Fibroblast of mammary gland (primary cell): ENCODE measurements at places on chromosomes 4 and X.

DNA sequence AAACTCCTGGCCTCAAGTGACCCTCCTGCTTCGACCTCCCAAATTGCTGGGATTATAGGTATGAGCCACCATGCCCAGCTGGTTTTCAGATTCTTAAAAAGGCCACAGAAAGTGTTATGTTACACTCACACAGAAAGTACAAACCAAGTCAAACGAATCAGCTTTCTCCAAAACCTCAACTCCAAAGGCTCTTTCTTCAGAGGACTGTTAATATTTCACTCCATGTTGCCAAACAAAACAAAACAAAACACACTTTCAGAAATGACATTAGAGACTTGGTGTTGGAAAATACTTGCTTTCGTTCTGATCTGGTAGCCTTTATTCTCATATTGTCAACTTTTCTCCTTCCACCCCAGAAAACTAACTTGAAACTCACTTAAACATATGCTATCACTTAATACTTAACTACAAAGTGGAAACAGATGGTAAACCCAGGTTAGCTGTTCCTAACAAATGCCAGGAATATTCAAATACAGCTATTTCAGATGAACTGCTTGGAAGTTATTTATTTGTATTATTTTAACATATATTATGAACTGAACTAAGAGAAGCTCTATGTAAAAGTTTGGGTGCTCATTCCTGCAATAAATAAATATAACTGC, 34.7 kb downstream of the RLIM start:
- DNase-seq, result peak; percentile 51

DNA sequence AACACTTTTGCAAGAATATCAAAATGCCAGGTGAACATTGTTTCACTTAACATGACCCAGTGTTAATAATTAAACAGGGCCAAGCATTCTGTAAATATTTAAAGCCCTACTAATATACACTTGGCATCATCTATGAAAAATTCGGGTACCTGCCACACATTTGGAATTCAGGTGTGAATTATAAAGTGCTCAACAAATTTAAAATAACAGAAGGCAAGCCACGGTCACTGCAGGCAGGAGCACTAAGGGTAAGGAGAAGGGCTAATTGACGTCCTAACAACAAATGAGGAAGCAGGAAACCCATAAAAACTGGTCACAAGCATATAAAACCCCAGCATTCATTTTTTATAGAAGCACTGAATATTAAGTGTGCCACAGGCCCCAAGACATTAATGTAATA, 43.8 kb upstream of the CPEB2 start:
- no peak for DNase-seq

GRCh38 chrX:129716507-129716906, 22.3 kb upstream of the XPNPEP2 start:
- no peak for DNase-seq

DNA sequence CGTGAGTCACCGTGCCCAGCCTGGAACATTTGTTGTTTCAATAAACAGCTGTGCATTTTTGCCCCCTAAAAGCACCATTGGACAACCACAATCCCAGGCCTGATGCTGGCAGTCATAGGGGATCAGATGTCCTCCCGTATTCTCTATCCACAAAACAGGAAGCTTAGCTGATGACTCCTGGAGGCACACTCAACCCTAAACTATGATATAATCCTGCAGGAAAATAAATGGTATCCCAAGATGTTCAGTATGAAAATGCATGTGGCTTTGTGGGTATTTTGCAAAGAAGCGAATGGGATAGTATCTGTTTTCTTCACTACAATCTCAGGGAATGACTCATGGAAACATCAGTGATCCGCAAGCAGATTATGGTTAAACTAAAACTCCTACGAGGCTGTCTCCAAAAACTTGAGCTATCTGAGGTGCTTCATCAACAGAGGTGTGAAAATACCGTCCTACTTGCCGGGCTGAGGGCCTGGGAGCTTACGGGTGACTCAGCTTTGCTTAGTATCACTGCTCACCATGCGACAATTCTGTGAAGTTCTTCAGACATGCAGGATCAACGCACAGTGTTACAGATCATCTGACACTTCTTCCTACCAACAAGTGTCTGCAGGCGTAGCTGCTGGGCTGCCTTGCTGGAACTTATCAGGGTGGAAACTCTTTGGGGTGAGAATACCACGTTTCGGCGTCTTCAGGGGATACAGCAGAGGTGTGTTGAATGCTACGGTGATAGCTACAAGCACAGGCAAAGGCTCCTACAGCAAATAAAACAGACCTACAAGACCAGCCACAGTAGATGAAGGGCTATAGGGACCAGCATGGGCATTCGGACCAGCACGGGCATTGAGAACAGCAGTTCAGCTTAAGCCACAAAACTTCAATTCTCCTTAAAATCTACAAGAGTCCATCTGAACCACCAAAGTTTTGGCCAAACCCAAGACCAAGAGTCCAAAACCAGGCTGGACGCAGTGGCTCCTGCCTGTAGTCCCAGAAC, 148.5 kb downstream of the DHRSX start:
- DNase-seq, result peak; percentile 98

DNA sequence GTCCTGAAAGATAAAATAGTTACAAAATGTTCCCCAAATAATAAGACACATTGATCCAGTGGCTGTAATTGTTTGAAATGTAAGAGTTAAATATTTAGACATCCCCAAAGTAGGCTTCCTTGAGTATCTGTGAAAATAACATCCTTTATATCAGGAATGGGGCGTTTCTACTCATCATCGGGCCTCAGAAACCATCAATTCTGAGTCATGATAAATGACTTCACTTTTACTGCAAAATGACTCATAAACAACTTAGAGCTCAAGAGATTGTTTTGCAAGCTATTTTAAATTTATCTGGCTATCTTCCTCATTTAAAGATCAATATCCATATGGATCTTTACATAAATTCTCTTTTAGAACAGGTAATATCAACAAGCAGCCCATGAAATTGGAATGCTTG, 369.4 kb upstream of the CNKSR2 start:
- DNase-seq, result peak; percentile 51

DNA sequence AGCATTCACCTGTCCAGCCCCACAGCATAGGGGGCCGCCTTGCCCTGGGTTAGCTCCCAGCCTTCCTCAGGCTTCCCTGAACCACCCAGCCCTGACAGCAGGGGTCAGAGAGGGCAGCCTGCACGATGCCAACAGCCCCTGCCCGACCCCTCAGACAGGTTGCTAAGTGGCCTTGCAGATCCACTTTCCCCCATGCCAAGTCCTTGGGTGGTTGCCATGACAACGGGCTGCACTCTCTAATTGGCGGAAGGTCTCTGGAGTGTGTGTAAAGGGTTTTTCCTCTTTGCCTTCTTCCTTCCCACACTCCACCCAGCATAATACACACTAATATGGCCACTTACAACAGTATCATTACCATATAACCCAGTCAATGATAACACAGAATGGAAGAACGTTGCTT, 99.6 kb upstream of the AFAP1 start:
- DNase-seq, result no peak

- DNase-seq, result no peak
Observed at GRCh38 chr4:7512428-7512827, 77.7 kb upstream of the PSAPL1 start.

DNA sequence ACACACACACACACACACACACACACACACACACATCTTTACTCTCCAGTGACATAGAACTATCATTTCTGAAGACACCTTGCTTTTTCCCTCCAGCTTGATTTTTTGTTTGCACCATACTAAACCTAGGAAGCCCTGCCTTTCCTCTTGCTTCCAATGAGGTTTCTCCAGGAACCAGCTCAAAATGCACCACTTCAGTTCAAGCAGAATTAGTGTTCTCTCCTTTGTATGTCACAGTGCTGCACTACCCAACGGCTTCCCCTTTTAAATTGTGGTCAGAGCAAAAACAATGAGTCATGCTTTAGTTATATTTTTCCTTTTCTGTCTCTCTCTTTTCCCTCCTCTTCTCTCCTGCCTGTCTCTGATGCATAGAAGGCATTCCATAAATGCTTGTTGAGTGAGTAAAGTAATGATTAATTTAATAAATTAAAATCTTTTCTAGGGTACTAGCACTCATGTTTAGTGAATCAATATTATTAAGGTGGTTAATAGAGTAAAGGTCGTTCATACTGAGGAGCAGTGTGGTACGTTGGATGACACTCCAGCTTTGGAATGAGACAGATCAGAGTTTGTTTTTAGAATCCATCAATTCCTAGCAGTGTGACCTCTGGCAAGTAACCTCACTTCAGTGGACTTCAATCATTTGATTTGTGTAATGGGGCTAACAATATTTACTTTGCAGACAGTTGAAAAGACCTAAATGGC, 5.9 kb downstream of the RTL3 start:
- DNase-seq, result peak; percentile 84

DNA sequence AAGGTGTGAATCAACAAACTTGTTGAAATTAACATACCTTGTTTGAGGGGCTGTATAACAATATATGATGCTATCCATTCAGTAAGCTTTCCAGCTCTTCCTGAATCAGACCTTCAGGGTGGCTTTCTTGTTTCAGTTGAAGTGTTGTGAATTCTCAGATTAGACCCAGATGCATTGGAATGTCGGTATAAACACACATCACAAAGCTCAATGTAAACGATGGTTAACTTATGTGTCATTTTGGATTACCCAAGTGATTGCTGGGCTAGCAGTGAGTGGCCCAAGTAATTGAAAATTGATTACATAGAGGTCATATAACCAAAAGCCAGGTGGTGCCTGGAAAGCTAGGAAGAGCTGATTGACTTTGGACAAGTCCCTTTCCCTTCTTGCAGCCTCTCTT, 115.0 kb downstream of the SHROOM4 start:
- DNase-seq, result no peak

GRCh38 chrX:135327299-135327698, 18.0 kb downstream of the ETDC start:
- DNase-seq, result peak; percentile 95

DNA sequence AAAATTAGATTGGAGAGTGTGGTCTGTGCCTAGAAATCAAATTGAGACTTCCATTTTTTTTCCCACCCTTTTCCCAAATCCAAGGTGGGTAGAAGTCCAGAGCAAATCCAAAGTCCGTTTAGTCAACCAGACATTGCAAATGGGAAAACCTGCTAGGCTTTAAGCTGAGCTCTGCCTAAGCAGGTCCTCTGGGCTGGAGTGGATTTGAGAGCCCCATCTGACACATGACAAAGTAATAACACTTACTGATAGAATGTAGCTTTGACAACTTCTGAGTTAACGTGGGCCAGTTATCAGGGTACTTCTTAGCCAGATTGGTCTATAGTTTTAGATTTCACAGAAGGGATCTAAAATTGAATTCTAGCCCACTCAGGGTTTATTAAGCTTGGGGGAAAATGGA, 242.3 kb downstream of the GALNTL6 start:
- no peak for DNase-seq

DNA sequence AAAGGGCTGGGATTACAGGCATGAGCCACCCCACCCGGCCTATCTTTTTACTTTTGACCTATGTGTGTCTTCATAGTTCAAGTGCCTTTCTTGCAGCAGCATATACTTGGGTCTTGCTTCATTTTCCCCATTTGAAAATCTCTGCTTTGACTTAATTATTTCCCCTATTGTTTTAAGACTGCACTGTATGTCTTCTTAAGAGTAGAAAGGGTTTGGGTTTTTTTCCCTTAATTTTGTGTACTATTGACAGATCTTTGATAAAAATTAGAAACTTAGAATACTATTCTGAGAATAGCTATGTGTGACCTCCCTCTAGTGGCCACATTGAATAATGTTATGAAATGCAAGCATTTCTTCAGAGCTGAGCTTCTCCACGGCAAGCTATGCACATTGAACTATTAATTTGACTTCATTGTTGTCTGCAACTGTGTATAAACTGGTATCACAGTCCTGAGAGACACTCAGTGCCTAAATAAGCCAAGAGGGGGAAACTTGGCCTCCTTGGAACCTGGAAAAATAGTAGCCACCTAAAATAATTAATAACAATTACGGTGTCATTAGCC, 8.7 kb upstream of the SLC25A4 start:
- DNase-seq, result peak; percentile 62

GRCh38 chr4:52877036-52877435, 14.9 kb downstream of the RASL11B start:
- no peak for DNase-seq

GRCh38 chr4:54011201-54011600, 53.2 kb downstream of the CHIC2 start:
- DNase-seq, result no peak

DNA sequence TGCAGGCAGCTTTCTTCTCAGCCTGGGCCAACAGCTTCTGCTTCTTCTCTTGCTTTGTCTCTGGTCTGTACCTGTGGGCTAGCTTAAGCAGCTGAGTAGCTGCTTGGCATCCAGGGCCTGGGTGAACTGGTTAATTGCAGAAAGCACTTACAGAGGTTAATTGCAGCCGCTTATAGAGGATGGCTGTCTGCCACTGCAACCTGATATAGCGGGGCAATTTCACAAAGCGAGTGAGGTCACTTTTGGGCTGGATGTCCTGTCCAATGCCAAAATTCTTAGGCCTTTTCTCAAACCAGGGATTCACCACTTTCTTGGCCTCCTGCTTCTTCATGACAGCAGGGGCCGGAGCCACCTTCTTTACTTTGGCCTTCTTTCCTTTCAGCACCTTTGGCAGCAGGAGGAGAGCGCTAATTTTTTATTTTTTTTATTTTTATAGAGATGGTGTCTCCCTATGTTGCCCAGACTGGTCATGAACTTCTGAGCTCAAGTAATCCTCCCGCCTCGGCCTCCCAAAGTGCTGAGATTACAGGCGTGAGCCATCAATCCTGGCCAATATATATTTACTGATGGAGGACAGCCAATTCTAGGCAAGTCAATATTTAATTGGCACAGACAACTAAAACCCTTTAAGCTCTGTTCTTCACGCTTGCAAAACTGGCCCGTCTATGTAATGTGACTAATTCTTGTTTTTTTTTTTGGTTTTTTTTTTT, 61.0 kb downstream of the ENOPH1 start:
- peak; percentile 5 for DNase-seq

GRCh38 chrX:46929439-46930261, 17.4 kb downstream of the JADE3 start:
- peak; percentile 48 for DNase-seq

GRCh38 chrX:30992381-30992904, 79.4 kb downstream of the FTHL17 start:
- DNase-seq, result no peak

- DNase-seq, result no peak
Observed at GRCh38 chrX:32532262-32532661, 679.1 kb downstream of the DMD start.

- DNase-seq, result no peak
Observed at GRCh38 chr4:135277980-135278315, 1076.4 kb upstream of the PABPC4L start.

- DNase-seq, result no peak
Observed at GRCh38 chr4:158458271-158458895, 63.3 kb upstream of the RXFP1 start.

GRCh38 chrX:103549916-103550315, 30.6 kb upstream of the RAB40A start:
- peak; percentile 27 for DNase-seq

DNA sequence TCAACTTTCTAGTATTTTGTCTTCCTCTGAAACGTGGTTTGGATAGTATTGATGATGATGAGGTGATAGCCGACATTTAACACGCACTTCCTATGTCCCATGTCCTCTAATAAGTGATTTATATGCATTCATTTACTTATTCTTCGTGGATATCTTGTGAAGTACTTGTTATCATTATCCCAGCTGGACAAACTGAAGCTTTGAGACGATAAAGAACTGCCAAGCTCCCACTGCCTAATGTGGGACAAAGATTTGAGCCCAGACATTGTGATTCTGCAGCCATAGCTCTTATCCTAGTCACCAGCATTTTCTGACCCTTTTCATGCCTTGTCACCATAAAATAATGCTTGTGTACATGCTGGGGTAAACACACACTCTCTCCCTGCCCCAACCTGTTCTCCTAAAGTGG, 92.5 kb downstream of the RAPGEF2 start:
- no peak for DNase-seq

- no peak for DNase-seq
Observed at GRCh38 chrX:67892401-67892800, 348.6 kb downstream of the AR start.
